ENCODE measurements at places on chromosomes 2 and 18.

DNA sequence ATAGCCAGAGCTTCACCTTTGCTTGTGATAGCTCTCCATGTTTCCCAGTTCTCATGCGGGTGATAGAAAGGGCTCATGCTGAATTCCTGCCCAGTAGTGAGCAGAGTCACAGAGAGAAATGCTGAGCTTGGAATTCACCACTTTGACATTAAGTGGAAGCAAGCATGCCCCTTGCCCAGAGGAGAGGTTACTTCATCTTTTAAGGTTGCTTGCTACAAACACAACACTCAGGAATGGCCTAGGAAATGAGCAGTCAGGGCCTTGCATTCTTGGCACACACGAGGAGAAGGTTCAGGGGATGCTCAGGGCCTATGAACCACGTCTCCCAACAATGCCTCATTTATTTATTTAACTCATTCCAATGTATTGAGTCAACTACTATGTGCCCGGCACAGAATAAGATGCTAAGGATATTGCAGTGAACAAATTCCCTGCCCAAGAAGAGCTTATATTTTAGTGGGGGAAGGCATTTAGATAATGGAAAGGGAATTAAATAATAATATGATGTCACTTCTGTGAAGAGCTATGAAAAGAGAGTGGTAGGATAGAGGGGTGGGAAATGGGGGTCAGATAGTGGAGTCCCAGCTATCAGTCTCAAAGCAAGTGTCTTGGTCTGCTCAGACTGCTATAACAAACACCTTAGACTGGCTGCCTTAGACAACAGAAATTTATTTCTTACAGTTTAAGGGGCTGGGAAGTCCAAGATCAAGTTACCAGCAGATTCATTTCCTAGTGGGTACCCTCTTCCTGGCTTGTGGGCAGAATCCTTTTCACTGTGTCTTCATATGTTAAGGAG, 42.1 kb downstream of the DDX18 start:
- DNase-seq = no peak

DNA sequence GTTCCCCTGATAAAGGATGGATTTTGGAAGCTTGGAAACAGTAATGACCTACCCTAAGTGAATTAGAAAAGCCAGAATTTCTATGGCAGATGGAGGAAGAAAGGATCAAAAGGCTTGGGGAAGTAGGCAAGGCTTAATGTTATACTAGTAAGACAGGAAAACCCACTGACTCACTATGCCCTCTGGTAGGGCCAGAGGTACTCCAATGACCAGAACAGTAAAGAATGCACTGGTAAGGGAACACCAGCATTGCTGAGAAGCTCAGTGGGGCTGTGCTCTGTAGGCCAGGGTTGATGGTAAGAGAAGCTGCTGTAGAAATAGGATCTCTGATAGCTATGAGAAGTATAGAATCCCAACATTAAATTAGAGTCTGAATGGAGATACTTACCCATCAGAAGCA, 126.4 kb downstream of the GFPT1 start:
- DNase-seq = no peak

DNA sequence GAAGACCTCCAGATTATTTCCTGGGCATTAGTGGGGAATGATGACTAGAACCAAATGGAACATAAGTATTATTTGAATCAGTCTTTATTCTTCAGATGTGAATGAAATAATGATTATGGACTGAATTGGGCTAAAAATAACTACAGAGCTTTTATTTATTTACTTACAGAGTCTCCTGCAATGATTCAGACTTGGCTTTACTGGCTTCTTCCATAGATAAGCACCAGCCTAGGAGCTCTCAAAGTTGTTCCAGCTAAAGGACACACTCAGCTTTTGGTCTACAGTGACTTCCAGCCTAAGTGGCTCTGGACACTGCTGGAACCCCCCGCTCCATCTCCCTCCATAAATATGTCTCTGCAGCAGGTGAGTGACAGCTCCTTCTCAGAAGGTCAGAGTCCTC, 24.3 kb upstream of the ARHGAP25 start:
- no peak for DNase-seq

- DNase-seq = no peak
Observed at GRCh38 chr2:133667085-133667484, 98.8 kb upstream of the NCKAP5 start.

- no peak for DNase-seq
Observed at GRCh38 chr2:119431976-119432850, 559 bp downstream of the TMEM37 start.
